Right ventricle myocardium superior (tissue), 1 donor: ENCODE measurements at places on chromosomes 3 and 15.
A peak's percentile ranks its signal among the peaks of the same experiment; 100 is the strongest.

DNA sequence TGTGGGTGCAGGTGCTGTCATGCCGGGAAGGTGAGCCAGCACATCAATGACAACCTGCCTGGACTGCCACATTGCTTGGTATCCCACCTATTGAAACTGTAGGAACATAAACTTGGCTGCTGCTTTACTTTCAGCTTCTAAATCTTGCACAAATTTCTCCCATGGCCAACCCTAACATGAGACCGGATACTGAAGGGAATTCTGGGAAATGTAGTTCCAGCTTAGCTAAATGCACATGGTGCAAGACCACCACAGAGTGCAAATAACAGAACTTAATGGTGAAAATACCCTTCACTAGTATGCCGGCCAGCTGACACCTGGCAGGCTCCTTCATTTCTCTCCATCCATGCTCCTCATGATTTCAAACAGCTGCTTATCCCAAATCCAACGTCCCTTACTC lies 247.4 kb downstream of the ARRDC4 start:
- DNase-seq, result no peak

- DNase-seq, result no peak
Observed at GRCh38 chr15:88504445-88504844, 36.9 kb downstream of the MRPS11 start.

DNA sequence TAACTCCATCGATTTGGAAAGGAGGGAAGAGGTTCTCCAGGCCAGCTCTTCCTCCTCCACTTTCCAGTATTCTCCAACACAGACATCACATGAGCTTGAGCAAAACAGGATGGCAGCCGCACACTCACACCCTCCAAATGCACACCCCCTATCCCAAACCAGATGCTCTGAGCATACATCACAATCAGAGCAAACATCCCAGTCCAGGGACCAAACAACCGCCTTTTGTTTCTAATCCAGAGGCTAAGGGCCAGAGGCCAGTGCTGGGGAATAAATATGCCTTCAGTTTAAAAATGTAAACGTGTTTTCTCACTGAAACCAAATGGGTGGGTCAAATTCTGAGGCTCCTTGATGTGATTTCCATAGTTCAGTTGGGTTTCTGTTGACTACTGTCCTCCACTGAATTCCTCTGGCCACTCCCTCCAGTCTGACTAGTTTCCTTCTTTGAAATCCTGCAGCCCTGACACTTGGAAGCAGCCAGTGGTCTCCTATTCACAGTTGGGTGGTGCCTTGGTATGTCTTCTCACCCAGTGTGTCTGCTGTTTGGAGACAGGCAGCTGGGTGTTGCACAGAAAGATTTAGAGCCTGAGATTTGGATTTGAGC lies 19.2 kb upstream of the MFGE8 start:
- DNase-seq, result peak; percentile 52

DNA sequence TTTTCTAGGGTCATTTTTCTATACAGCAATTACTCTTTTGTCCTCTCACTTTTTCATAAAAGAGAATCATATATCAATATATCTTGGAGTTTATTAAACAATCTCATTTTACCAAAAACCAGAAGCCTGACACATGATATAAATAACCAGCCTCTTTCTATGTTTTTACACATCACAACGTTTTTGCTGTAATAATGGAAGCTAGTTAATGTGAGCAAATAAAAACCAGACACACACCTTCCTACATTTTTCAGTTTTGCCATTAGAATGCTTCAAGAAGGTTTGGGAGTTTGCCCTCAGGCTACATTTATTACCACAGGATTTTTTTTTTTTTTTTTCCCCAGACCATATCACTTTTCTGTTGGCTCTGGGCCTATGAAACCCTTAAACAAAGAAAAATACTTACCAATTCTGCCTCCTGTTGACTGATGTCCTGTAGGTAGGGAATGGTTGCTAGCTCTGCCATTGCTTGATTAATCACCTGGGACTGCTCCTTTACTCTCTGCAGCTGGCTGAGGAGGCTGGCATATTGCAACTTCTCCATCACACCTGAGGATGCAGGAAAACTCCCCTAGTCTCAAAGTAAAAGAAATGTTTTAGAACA lies 165.5 kb downstream of the ECT2 start:
- DNase-seq, result no peak
